ENCODE measurements at places on chromosomes 4 and X.

DNA sequence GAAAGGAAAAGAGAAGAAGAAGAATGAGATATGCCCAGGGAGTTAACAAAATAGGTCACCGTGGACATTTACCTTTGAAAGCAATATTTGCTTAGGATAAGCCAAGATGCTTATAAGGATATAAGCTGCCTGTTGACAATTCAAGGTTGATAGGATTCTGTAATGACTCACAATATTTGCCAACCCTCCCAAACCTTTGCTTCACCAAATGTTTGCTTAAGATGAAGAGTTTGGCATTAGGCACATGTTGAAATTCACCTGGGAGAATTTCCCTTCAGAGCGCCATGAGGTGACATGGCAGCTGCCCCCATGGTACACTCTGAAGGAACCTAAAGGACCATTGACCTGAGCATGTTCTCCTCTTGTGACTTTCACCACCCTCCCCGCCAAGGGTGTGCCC is 4.6 kb downstream of the PALLD start:
- H3K4me1 ChIP-seq: peaks cover 7% of the 10 kb centered on the region
- no peaks in the 10 kb centered on the region for H3K36me3 ChIP-seq
- H3K27ac ChIP-seq: no peak overlapping the region
- H3K27me3 ChIP-seq: peaks cover 43% of the 10 kb centered on the region
- DNase-seq: no peak

GRCh38 chr4:40905414-40905813 is 155.7 kb downstream of the NSUN7 start:
- no peaks in the 10 kb centered on the region for H3K4me1 ChIP-seq
- no peak overlapping the region for H3K4me3 ChIP-seq
- DNase-seq: no peak
- no peak overlapping the region for H3K27ac ChIP-seq
- no peaks in the 10 kb centered on the region for H3K27me3 ChIP-seq
- H3K36me3 ChIP-seq: no peaks in the 10 kb centered on the region

DNA sequence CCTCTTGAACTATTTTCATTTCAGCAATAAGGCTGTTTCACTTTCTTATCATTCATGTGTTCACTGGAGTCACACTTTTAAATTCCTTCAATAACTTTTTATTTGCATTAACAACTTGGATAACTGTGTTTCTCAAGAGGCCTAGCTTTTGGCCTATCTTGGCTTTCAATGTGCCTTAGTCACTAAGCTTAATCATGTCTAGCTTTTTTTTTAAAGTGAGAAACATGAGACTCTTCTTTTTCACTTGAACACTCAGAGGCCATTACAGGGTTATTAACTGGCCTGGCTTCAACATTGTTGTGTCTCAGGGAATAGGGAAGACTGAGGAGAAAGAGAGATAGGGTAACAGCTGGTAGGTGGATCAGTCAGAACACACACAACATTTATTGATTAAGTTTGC is 64.0 kb upstream of the VCX2 start:
- no peak for DNase-seq
- no peaks in the 10 kb centered on the region for H3K27me3 ChIP-seq
- no peaks in the 10 kb centered on the region for H3K36me3 ChIP-seq
- no peak overlapping the region for H3K27ac ChIP-seq
- no peaks in the 10 kb centered on the region for H3K4me1 ChIP-seq
- H3K4me3 ChIP-seq: no peak overlapping the region

DNA sequence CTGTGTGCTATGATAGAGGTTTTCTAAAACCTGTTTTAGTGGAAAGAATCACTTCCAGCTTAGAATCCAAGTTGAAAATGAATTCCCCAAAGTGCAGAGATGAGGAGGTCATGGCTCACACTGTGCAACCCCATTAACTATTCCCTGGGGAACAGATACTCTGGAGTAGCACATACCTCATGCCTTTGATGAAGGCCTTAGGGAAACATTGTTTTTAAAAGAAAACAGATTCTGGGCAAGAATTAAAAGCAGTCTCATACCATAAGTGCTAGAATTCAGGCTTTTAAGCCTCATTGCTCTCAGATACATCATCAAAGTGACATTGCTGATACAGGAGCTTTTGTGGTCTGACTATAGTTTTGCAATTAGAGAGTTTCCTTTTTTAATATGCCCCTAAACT is 115.1 kb downstream of the NDST4 start:
- DNase-seq: no peak
- H3K36me3 ChIP-seq: no peaks in the 10 kb centered on the region
- H3K4me1 ChIP-seq: peaks cover 3% of the 10 kb centered on the region
- H3K27ac ChIP-seq: no peak overlapping the region
- H3K4me3 ChIP-seq: no peak overlapping the region
- H3K27me3 ChIP-seq: no peaks in the 10 kb centered on the region

DNA sequence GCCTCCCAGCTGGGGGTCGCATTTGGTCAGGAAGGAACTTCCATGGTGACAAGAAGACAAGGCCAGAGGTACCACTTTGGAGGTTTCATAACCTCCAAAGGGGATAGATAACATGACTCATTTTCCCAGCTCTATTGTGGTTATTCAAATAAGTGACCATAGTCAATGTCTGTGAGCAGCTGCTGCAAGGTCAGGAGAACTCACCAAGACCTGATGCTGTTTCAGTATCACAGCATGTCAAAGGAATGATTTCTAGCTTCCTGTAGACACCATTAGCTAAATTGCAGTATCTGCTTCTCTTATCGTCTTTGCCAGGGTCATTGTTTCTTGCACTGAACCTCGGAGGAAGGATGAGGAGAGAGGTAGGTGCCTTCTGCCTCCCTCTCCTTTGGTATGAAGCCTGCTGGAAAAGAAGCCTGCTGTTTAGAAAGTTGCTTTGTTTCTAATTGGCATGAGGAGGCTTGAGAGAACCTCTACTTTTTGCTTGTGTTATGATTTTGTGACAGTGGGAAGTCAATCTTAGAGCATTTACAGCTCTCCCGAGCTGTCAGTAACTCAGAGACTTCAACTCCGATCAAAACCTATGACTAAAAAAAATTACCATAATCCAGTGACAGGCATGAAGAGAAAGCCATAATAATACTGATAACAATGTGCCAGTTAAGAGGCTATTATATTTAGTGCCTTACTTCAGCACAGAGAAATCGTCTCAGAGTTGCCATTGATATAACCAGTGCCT is 38.0 kb upstream of the GATB start:
- H3K4me1 ChIP-seq: no peaks in the 10 kb centered on the region
- no peak for DNase-seq
- no peak overlapping the region for H3K4me3 ChIP-seq
- peaks cover 16% of the 10 kb centered on the region for H3K27me3 ChIP-seq

- H3K27me3 ChIP-seq: no peaks in the 10 kb centered on the region
- no peaks in the 10 kb centered on the region for H3K4me1 ChIP-seq
- H3K36me3 ChIP-seq: no peaks in the 10 kb centered on the region
- no peak for DNase-seq
- H3K4me3 ChIP-seq: no peak overlapping the region
- no peak overlapping the region for H3K27ac ChIP-seq
Measured at GRCh38 chr4:64271601-64272081, 137.6 kb downstream of the TECRL start.

DNA sequence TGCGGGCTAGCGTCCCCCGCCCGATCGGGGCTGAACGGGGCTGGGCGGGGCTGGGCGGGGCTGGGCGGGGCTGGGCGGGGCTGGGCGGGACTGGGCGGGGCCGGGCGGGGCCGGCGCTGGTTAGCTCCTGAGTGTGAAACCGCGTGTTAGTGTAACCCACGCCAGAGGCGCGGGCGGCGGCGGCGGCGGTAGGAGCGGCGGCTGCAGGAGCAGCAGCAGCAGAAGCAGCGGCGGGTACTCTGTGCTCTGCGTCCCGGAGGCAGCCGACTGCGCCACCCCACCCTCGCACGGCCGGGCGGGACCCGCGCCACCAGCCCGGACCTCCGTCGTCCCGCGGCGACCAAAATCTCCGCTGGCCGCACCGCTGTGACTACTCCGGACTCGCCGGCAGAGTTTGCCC is 128.1 kb downstream of the LAS1L start:
- peaks cover 4% of the 10 kb centered on the region for H3K36me3 ChIP-seq
- H3K27ac ChIP-seq: no peak overlapping the region
- no peaks in the 10 kb centered on the region for H3K4me1 ChIP-seq
- DNase-seq: no peak
- peaks cover 4% of the 10 kb centered on the region for H3K27me3 ChIP-seq

GRCh38 chrX:28586981-28587551 is at the start of gene IL1RAPL1:
IL1RAPL1 (plus strand) TSS chrX:28587446.
- peaks cover 15% of the 10 kb centered on the region for H3K4me1 ChIP-seq
- DNase-seq: no peak
- no peak within 1 kb of the TSS for H3K4me3 ChIP-seq
- peaks cover 11% of the 10 kb centered on the region for H3K27me3 ChIP-seq

DNA sequence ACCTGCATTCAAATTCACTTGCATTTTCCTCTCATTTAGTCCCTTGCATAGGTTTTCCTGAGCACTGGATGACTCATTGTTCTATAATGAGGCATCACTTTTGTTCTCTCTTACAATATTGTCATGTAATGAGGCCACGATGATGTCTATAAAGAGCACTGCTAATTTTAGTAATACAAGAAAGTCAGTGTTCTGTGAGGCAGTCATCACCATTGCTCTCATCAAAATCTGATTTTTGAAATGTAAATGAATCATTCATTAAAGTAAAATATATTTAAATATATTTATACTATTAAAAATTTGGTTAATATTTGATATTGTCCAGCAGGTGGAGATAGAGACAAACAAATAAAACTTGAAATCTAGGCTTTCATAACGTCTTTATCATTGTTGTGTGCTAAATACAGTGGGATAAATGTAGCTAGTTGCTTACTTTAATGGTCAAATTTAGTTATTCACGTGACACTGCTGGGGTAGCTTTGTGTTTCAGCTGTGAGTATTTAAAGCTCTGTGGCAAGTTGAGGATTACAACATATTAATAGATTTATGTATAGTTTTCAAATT is 15.4 kb downstream of the HMGB2 start:
- H3K36me3 ChIP-seq: peaks cover 1% of the 10 kb centered on the region
- H3K4me3 ChIP-seq: no peak overlapping the region
- no peak overlapping the region for H3K27ac ChIP-seq
- H3K27me3 ChIP-seq: no peaks in the 10 kb centered on the region

GRCh38 chr4:118816538-118817177 is 19.3 kb downstream of the SEC24D start:
- H3K4me3 ChIP-seq: no peak overlapping the region
- H3K36me3 ChIP-seq: peaks cover 14% of the 10 kb centered on the region
- H3K27me3 ChIP-seq: no peaks in the 10 kb centered on the region
- no peak overlapping the region for H3K27ac ChIP-seq

DNA sequence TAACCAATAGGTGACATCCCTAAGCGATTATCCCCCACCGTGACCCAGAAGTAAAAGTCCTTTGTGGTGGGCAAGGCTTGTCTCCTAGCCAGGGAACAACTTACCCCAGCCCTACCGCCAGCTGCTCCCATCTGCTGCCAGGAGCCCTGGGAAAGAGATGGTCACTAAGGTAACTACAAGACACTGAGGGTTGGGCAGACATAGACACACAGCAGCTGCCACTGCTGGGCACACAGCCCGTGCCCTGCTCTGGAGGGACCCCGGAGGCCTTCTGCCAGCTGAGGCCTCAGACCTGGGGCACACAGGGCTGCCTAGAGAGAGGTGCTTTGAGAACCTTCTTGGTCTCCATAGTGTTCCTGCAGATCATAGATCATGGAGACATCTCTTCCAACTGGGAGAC is 53.0 kb upstream of the PROM1 start:
- no peak overlapping the region for H3K27ac ChIP-seq
- H3K36me3 ChIP-seq: no peaks in the 10 kb centered on the region
- DNase-seq: no peak
- H3K4me3 ChIP-seq: no peak overlapping the region
- peaks cover 7% of the 10 kb centered on the region for H3K4me1 ChIP-seq

- H3K4me3 ChIP-seq: no peak overlapping the region
- H3K4me1 ChIP-seq: peaks cover 8% of the 10 kb centered on the region
- peaks cover 5% of the 10 kb centered on the region for H3K27me3 ChIP-seq
- H3K27ac ChIP-seq: no peak overlapping the region
- no peak for DNase-seq
Measured at GRCh38 chrX:125093852-125094251, 225.8 kb upstream of the TEX13C start.

DNA sequence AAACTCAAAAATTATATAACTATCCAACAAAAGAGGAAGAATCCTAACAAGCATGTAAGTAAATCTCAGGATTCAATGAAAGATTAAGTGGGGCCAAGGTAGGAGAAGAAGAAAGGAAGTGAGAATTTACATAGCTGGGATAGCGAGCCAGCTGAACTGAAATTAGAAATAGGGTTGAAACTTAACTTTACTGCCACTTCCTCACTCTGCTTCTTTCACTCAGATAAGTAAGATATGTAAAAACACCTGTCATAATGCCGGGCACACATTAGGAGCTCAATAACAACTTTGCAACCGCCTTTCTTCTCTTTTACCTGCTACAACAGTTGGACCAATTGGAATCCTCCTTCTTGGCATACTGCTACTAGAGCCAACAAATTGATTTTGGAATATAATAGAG is 129.4 kb downstream of the CNKSR2 start:
- no peak overlapping the region for H3K4me3 ChIP-seq
- DNase-seq: no peak
- H3K36me3 ChIP-seq: no peaks in the 10 kb centered on the region
- no peak overlapping the region for H3K27ac ChIP-seq

DNA sequence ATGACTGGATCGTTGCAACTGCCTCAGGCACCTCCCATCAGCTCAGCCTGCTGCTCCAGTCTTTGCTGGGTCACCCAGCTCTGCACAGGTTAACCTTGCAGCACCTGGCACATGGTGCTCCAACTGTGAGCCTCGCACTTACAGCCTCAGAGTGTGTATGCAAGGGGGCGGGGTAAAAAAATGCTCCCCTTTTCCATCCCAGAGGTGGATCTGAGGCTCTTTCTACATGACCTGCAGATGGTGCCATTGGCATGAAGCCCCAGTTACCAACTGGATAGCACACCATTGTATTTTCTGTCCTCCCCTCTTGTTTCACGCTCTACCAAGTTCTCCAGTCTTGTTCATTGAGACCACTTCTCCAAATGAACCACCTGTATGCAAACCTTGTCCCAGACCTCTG is 46.2 kb upstream of the TRPC3 start:
- H3K4me1 ChIP-seq: peaks cover 3% of the 10 kb centered on the region
- no peak for DNase-seq
- peaks cover 21% of the 10 kb centered on the region for H3K27me3 ChIP-seq
- no peak overlapping the region for H3K4me3 ChIP-seq
- no peak overlapping the region for H3K27ac ChIP-seq
- H3K36me3 ChIP-seq: no peaks in the 10 kb centered on the region

- peaks cover 1% of the 10 kb centered on the region for H3K4me1 ChIP-seq
- no peak overlapping the region for H3K27ac ChIP-seq
- peak; percentile 55 for DNase-seq
- no peaks in the 10 kb centered on the region for H3K36me3 ChIP-seq
Measured at GRCh38 chr4:57426779-57427395, 316.7 kb upstream of the IGFBP7 start.

GRCh38 chr4:94472056-94472826 is 20.5 kb downstream of the PDLIM5 start:
- no peak for DNase-seq
- peaks cover 10% of the 10 kb centered on the region for H3K36me3 ChIP-seq
- H3K27ac ChIP-seq: peak overlapping the region; percentile 82
- H3K4me1 ChIP-seq: peaks cover 33% of the 10 kb centered on the region
- H3K27me3 ChIP-seq: no peaks in the 10 kb centered on the region
- H3K4me3 ChIP-seq: no peak overlapping the region

DNA sequence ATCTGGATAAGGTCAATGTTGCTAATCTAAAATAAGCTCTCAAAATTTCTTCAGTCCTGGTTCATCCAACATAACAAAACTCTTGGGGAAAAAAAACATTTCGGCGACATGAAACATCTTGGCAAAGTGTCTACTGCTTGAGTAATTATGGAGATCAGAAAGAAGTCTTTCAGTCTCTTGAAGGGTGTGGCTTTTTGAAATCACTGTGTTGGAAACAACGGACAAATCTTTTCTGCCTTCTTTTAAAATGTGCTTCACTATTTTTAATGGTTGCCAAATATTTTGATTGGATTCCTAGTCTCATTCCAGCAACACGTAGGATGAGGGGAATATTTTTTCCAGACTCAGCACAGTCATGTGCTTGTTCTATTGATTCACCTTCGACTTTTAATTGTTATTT is 138.6 kb downstream of the KLHL8 start:
- peaks cover 7% of the 10 kb centered on the region for H3K4me1 ChIP-seq
- H3K36me3 ChIP-seq: peaks cover 20% of the 10 kb centered on the region
- H3K27ac ChIP-seq: no peak overlapping the region
